Dorsolateral prefrontal cortex (tissue), 122 donors: ENCODE measurements at places on chromosomes 13 and 19. TPM values are rescaled to one million over a fixed set of nuclear protein-coding genes. Genes with fewer than 3 reads are reported as not detected.
A peak's percentile ranks its signal among the peaks of the same experiment; 100 is the strongest.

GRCh38 chr19:17866964-17867486, 4.7 kb upstream of the SLC5A5 start:
- DNase-seq = no peak

GRCh38 chr13:85148009-85148408, 651.2 kb downstream of the SLITRK6 start:
- no peak for DNase-seq

CD70 gene
- not detected for total RNA-seq

- no peak for DNase-seq
Measured at GRCh38 chr13:78589206-78589605, 14.1 kb downstream of the POU4F1 start.

- no peak for DNase-seq
Measured at GRCh38 chr13:106143930-106144709, 391.3 kb downstream of the EFNB2 start.

DNA sequence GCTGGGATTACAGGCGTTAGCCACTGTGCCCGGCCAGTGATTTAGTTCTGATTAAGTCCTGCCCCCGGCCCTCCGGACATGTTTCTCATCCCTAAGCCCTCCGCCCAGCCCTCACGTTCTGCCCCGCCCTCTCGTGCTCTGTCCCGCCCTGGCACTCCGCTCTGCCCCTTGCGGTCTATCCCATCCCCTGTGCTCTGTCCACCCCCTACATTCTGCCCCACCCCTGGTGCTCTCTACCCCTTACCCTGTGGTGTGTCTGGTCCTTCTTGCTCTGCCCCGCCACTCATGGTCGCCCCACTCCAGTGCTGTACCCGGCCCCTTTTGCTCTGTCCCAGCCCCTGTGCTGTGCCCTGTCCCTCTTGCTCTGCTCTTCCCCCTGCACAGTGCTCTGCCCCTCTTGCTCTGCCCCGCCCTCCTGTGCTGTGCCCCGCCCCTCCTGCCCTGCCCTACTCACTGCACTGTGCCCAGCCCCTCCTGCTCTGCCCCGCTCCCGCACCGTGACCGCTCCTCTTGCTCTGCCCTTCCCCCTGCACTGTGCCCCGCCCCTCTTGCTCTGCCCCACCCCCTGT, 3.0 kb downstream of the GTPBP3 start:
- no peak for DNase-seq

DNA sequence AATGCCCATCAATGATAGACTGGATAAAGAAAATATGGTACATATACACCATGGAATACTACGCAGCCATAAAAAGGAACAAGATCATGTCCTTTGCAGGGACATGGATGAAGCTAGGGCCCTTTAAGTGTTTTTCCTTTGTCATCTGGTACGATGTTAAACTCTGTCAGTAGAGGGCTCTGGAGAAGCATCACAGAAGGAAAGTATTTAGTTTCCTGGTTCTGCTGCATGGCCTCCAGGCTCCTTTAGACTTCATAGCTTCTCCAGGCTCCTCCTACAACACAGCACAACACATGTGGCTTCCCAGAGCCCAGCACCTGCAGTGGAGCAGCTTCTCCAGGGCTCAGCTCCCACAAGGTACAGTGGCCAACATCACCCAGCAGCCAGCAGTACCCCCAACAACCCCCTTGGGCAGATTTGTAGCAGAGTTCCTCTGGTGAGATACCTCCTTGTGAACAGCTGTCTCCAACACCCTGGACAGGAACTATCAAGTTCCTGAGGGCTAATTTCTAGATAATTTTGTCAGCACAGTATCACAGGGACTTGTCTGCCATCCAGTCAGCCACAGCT, 63.4 kb downstream of the KCTD12 start:
- no peak for DNase-seq

DNA sequence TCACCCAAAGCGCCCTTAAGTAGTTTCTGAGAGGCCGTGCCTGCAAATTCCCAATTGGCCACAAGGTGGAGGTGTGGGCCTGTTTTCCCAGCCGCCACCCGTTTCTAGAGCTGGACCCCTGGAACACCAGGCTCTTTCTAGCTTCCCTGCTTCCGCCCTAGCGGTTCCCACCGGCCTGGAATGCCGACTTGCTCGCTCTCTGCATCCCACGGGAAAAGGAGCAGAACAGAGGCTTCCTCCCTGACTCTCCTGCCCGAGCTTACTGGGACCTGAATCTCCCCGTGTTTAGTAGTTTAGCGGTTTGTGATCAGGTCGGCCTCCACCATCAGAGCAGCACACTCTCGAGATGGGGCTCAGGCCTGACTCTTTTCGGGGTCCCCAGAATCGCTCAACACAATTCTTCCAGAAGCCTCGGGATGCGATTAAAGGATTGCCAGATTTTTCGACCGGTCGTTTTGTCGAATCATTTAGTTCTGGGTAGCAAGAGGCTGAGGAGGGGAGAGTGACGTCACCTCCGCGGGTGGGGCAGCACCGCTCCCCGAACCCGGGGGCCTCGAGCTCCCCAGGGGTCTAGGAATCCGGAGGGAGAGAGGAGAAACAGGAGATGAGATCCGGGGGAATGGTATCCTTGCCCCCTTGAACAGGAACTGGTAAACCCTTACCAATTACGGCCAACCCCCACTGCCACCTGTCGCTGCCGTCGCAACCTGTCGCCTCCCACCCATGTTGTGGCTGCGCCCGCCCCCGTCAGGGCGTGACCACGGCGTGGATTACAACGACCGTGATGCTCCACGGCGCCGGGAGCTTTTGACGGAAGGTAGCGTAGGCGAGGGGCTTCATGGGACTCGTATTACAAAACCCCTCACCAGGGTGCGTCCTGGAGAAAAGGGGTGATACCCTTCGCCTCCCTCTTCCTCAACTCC, 8.0 kb downstream of the NAPSA start:
- peak; percentile 86 for DNase-seq

DNA sequence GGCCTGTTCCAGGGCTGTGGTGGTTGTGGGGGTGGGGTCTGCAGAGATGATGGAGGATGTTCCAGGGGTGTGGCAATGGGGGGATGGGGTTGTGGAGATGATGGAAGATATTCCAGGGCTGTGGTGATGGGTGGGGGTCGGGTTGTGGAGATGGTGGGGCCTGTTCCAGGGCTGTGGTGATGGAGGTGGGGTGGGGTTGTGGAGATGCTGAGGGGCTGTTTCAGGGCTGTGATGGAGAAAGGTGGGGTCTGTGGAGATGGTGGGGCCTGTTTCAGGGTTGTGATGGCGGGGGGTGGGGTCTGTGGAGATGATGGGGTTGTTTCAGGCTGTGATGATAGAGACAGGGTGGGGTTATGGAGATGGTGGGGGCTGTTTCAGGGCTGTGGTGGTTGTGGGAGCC, 62.0 kb downstream of the TEX29 start:
- DNase-seq = no peak

DNA sequence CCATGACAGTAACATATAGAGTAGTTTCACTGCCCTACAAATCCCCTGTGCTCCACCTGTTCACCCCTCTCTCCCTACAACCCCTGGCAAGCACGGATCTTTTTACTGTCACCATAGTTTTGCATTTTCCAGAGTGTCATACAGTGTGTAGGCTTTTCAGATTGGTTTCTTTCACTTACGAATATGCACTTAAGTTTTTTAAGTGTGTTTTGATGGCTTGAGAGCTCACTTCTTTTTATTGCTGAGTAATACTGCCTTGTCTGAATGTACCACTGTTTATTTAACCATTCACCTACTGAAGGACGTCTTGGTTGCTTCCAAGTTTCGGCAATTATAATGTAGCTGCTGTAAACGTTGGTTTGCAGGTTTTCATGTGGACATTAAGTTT, 175.1 kb downstream of the ITGBL1 start:
- no peak for DNase-seq

DNA sequence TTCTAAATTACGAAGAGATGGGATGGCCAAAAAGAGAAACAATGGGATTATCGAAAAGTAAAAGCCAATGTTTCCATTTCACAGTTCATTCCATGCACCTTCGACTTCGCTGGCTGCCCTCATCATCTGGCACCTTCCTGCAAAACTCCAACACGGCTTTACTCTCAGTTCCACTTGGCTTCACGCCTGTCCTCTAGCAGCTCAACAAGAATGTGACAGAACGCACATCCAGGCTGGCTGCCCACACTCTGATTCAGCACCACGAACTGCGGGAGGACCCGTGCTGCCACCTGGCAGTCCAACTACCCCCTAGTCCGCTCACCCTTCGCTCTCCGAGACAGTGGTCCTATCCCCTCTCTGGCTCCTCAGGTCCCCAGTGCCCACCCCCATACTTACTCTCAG, 11.7 kb downstream of the ATP7B start:
- DNase-seq = peak; percentile 51

- no peak for DNase-seq
Measured at GRCh38 chr13:38951525-38952313, 38.9 kb downstream of the STOML3 start.

PNKP gene
- total RNA-seq = 45.7 TPM

DNA sequence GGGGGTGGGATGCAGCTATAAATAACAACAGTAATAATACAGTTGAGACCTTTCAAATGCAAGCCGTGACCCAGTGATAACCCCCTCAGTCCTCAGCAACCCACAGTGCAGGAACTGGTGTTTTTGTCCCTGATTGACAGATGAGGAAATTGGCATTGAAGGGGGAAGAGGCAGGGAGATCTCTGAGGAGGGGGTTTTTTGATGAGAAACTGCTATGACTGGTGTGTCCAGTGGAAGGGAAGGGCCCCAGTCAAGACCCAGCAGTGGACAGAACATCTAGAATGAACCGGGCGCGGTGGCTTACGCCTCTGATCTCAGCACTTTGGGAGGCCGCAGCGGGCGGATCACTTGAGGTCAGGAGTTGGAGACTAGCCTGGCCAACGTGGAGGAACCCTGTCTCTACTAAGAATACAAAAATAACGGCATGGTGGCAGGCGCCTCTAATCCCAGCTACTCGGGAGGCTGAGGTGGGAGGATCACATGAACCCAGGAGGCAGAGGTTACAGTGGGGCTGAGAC, 1.9 kb downstream of the MAP1S start:
- no peak for DNase-seq

DNA sequence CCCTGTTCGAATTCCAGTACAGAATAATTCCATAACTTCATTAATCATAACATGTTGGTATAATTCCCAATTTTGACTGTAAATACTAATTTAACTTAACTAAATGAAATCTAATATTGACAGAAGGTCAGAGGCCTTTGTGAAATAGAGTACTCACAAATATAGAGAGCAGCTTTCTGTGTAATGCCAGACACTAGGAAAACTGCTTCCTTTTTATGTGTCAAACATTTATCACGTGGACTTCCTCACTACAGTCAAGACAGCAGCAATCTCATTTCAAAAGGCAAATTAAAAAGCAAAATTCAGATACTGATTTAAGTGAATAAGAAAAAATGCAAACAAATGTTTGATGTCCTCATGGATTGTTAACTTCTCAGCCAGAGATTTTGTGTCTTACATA, 13.1 kb downstream of the ITM2B start:
- DNase-seq = no peak

DNA sequence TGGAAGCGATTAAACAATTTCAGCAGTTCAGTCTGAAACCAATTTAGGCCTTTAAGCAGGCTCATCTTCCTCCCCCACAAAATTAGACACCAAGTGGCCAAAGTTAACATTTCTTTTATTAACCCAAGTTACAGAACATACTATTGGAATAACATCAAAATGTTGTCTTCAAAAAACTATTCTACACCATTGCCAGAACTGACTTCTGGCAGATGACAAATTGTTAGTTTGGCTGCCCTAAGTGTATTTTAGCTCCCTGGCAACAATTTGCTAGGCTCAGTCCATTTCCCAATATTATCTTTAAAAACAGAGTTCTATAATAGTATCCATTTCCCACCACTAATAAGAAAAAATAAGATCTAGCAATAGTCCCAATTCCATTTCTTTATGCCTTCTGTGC, 107.8 kb downstream of the SGCG start:
- no peak for DNase-seq

- DNase-seq = no peak
Measured at GRCh38 chr13:71274923-71275608, 591.9 kb downstream of the DACH1 start.

AMER2 gene
- 44.5 TPM for total RNA-seq

- no peak for DNase-seq
Measured at GRCh38 chr13:77000475-77000874, 8.6 kb downstream of the CLN5 start.

CD37 gene
- 7.3 TPM for total RNA-seq

DNA sequence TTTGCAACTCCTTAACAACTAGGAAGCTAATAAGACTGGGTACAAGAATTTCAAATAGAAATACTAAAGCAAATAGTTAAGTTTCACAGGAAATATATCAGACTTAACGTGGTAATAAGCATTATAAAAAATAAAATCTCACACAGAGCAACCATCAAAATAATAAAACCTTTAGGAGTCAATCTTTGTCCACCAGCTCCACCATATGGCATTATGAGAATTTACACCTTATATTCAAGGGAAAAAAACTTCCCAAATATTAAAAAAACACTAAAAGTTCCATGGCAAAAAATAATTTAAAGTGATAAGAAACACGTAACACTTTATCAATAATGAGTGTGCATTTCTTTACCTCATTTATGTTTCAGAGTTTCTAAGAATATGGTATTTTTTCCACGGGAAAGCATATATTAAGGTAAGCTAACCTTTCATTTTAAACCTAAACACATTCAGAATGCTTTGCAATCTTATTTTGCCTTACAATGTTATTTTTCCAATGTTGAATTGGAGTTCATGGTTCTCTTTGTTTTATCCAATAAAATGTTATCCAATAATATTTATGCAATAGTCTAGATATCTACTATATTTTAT, 423.2 kb upstream of the SGCG start:
- no peak for DNase-seq

- DNase-seq = no peak
Measured at GRCh38 chr13:24834902-24835510, 71.0 kb downstream of the RNF17 start.

DNA sequence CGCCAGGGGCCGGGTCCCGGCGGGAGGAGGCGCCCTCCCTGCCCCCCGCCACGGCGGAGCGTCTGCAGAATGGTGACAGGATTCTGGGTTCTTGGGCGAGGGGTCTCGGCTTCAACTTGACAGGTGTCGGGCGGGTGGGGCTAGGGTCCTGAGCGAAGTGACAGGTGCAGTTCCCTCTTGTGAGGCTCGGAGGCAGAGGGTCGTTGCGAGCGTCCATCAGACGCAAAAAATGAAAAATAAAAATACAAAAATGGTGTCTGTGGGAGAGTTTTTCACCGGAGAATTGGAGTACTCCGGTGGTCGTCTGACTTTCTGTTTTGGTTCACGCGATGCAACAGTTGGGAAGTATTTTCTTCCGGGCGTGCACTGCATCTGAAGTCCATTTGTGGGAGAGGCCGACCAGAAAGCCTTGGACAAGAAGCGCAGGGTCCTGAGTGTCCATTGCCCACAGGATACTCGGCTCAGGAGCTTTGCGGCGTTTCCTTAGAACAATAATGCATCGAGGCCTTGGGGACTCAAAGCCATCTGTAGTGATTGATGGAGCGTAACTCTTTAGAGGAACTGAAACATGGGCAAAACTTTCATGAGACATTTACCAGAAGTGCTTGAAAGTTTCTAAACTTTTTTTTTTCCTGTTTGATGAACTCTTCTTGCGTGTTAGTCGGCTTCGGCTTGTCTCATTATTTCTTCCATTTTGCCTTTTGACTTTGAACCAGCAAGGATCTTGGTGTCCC, 759 bp downstream of the RB1 start:
- peak; percentile 37 for DNase-seq

CD33 gene
- total RNA-seq = 5.0 TPM

- no peak for DNase-seq
Measured at GRCh38 chr19:17114414-17114831, 38.8 kb downstream of the MYO9B start.

TUBB4A gene
- 413 TPM for total RNA-seq
